ENCODE measurements at places on chromosomes 11 and 22.

GRCh38 chr11:105754260-105754659 is 144.4 kb downstream of the GRIA4 start:
- no peak for DNase-seq

DNA sequence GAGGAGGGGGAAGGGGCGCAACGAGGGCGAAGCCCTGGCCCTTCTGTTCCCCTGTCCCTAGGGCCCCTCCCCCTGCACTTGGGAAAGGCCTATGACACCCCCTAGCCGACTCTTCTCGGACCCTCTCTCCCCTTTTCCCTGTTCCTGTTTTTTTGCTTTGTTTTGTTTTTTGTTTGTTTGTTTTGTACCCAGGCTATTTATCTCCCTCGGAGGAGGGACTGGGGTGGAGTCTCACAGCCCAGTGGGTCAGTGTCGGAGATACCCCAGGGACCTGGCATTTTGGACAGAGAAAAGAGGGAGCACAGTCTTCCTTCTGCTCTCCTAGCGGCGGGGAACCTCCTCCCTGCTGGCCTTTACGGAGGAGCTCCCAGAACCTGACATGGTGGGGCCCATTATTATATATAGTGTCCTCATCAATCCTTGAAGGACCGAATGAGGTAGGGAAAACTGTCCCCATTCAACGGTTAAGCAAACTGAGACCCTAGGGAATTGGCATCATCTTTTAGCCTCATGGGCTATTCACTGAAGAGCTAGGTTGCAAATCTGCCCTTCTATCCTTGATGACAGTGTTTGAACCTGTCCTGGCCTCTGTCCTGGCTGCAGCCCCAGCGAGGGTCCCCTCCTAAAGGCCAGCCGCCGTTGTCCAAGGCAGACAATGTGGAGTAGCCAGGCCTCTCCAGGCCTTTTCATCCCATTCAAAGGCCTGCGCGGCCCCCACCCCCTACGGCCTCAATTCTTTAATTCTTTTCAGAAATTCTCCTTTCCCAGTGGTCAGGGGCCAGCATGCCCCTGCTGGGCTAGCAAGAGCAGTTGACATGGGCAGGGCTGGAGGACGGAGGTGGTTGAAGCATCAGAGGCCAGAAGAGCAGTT is 911 bp downstream of the EMID1 start:
- no peak for DNase-seq

DNA sequence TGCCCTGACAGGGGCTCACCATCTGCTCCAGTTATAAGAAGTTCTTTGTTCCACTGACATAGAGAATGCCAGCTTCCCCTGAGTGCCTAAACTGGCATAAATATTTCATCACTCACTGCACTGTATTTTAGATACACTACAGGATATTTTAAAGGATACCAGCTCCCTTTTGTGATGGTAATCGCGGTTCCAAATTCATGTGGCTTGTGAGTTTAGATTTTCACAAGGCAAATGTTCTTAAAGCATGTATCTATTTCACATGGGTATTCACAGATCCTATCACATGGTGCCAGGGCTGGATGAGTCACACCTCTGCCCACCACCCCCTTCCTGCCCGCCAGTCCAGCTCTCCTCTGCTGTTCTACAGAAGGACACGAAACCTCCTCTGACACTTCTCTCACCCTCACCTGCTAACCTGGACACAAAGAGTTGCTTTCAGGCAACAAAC is 105.5 kb downstream of the KCNC1 start:
- no peak for DNase-seq

GRCh38 chr11:37544491-37544890 is 946.5 kb upstream of the RAG2 start:
- DNase-seq: no peak

- DNase-seq: no peak
Measured at GRCh38 chr11:48087974-48088681, 107.8 kb downstream of the PTPRJ start.

DNA sequence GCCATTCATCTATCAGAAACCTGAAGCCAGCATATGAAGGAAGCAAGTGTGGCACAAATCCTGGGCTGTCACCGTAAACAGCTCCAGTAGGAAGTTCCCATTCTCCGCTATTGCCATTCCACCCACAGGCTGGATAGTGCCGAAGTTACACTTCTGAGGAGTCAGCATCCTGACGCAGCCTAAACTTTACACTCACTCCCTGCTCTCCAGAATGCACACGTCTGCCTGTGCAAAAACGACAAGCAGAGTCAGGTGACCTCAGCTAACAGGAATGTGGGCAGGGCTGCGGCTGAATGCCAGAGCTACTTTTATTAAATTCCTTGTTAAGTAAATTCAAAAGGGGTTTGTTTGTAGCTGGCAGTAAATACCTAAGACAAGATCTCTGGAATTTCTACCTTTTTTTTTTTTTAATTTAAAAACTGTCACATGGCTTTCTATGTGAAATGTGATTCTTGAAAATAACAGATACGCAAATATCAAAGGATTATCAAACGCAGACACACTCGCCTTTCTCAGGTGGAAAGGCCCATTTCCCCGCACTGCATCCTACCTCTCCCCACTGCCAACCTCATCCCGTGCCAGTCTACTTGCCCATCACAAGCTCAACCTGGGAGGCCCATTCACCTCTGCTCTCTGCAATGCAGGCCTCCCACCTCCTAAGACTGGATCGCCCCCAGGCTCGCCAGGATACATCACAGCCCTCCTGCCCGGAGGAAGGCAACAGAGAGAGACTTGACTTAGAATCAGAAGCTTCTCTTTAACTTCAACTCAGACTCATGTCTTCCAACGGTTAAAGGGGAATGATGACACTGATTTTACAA is 33.5 kb downstream of the NFRKB start:
- no peak for DNase-seq

- DNase-seq: no peak
Measured at GRCh38 chr11:1230121-1230455, 7.2 kb downstream of the MUC5B start.

DNA sequence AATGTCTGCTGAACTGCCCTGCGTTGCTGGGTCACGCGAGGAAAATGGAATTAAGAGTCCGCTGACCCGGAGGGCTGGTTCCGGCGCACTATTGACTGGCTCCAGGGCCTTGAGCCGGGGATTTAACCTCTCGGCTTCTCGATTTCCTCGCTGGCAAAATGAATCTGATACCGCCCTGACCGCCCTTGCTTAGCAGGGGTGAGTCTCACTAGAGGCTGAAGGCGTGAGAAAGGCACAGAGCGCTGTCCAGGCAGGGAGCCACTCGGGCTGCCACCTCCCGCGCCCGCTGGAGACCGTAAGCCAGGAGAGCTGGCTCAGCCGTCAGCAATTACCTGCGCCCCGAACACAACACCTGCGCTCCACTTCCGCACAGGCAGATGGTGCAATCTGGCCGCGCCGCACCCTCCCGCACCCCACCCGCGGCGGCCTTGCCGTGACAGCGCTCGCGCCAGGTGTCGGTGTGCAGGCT is 65.6 kb downstream of the BUD13 start:
- no peak for DNase-seq

- no peak for DNase-seq
Measured at GRCh38 chr22:25109878-25110595, 89.6 kb upstream of the CRYBB3 start.

DNA sequence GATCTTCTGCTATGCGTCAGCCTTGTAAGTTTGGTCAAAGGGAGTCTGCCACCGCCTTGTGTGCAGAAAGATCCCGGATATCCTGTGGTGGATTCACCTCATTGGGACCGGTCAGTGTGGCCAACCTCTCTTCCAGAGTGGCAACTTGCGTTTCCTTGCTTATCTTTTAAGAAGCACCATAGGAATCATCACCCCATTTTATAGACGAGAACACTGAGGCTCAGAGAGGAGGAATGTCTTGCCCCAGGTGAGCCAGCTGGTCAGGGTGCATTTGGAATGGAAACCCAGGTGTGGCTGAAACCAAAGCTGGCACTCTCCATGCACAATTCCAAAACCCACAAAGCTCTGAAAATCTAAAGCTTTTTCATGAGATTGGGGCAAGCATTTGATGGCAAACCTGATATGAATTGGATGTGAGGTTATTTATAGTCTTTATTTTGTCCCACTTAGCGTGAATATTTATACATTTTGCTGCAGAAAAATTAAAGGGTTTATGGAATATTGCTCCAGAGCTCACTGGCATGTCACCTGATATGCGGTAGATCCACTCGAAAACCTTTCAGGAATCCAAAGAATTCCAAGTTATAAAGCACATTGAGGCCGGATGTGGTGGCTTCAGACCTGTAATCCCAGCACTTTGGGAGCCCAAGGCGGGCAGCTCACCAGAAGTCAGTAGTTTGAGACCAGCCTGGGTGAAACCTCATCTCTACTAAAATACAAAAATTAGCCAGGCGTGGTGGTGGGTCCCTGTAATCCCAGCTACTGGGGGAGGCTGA is 12.1 kb upstream of the EIF3D start:
- DNase-seq: no peak

DNA sequence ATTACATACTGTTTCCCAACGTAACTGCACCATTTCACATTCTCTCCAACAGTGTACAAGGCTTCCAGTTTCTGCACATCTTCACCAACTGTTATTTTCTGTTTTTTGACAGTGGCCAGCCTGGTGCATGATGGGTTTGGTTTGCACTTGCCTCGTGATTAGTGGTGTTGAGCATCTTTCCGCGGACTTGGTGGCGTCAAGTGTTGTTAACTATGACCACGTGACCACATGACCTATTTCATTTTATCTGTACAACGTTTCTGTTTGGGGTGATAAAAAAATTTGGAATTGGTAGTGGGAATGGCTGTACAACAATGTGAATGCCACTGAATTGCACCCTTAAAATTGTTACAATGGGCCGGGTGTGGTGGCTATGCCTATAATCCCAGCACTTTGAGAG is 2.5 kb upstream of the YPEL1 start:
- no peak for DNase-seq

- DNase-seq: no peak
Measured at GRCh38 chr11:75345455-75346160, 5.9 kb downstream of the ARRB1 start.

DNA sequence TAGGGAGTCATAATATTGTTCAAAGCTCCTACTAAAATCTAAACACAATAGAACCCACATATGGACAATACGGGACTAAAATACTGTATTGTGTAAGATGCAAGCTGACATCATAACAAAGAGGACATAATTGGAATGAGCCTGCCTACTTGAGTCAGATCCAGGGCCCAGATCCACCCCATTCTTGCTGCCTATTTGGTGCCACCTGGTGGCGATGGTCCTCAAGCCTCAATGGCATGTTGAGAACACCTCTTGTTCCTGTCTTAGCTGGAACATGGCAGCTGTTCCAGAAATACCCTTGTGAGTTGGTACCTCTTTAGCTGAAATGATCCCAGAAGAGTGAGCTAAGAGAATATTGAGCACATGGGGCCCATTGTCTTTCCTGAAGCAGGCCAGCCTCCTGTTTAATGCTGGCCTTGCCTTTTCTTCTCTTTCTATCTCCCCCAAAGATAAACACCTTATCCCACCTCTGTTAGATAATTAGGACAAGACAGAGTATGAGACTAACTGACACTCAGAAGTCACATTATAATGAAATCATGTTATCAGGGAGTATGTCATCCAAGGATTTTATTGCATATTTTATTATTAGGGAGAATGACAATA is 680.9 kb upstream of the ANO5 start:
- no peak for DNase-seq

DNA sequence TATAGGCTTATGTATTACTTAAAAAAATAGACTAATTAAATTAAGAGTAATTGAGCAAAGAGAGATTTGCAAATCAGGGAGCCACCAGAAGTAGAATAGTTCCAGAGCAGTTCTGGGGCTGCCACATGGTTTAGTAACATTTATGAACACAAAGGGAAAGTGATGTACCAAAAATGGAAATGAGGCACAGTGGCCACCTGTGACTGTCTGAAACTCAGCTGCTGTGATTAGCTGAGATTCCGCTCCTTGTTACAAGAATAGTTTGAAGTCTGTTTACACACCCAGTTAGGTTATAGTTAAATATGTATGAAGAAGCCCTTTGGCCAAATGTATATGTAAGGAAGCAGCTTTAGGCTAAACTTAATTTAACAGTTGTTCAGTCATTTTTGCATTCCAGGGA is 901.5 kb upstream of the CHORDC1 start:
- DNase-seq: no peak

GRCh38 chr11:72727521-72727920 is 24.7 kb downstream of the ARAP1 start:
- DNase-seq: no peak

DNA sequence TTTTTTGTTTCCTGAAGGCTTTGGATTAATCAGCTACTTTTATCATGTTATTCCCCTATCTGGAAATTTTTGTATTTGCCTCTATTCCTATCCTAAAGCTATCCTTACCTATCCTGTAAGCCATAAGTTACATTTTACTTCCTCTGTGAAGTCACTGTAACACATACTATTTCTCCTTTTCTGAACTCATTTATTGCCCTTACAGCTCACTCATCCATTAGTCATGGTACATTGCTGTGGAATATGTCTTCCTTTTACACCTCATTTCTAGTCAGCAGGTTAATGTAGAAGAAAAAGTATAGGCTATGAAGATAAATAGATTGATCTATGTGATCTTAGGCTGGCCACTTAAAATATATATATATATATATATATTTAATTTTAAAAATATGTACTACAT is 28.0 kb downstream of the SWAP70 start:
- no peak for DNase-seq
